ENCODE measurements at places on chromosomes 5 and 9. TPM values are rescaled to one million over a fixed set of nuclear protein-coding genes. Genes with fewer than 3 reads are reported as not detected.

Gene PTPN3
- total RNA-seq, result 7.2 TPM

Gene PFN3
- total RNA-seq, result not detected

Gene RASGEF1C
- not detected for total RNA-seq

Gene GNAQ
- total RNA-seq, result 42.4 TPM
